ENCODE measurements at places on chromosomes 12 and 14.

- DNase-seq, result no peak
These were observed 11.5 kb downstream of the SLC38A2 start for GRCh38 chr12:46360908-46361666.

GRCh38 chr12:1936406-1937320 is 18.2 kb upstream of the CACNA2D4 start:
- DNase-seq, result peak; percentile 19

DNA sequence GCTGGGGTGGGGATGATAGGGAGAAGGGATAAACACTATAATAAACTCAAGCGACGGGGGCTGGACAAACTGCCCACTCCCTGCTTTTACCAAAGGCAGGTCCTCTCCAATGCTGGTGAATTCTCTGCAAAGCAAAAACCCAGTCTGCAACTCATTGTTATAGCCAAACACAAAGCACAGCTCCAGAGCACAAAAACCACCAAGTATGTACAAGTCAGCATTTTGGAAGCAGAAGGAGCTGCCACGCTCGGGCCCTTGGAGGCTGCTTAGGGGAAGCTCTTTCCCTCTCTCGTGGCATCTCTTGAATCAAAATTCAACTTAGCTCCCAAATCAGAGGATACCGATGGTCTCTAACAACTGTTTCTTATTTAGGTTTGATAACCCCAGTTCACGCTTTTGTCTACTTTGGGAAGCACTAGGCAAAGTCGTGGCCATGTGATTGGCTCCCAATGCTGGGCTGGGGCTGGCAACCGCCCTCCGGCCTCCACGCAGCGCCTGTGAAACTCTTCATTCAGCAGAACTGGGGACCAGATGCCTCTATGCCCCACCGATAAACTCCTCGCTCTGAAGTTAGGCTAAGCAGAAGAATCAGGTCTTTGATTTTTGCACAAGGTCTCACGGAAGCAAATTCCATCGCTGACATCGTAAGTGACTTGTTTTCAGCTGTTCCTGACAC is 158.5 kb upstream of the FOXN3 start:
- DNase-seq, result no peak

DNA sequence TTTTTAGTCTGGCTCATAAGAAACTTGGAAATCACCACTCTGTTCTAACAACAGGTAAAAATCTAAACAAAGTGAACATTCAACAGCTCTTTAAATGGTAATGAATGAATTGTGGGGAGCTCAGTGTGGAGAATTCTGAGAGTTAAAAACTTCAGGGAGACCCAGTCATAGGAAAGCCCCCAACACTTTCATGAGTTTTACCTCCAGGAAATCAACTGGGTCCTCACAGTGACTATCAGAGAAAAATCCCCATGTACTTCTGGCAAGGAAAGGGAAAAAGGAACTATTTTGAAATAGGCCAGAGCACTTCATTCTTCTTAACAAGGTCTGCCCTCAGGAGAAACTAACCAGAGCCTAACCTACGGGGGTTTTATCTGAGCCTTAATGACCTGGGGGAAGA is 134.7 kb downstream of the CMAS start:
- DNase-seq, result no peak

GRCh38 chr14:32408018-32408417 is 78.9 kb downstream of the AKAP6 start:
- DNase-seq, result no peak

- no peak for DNase-seq
These were observed 35.3 kb downstream of the ZC3H14 start for GRCh38 chr14:88598097-88598675.

DNA sequence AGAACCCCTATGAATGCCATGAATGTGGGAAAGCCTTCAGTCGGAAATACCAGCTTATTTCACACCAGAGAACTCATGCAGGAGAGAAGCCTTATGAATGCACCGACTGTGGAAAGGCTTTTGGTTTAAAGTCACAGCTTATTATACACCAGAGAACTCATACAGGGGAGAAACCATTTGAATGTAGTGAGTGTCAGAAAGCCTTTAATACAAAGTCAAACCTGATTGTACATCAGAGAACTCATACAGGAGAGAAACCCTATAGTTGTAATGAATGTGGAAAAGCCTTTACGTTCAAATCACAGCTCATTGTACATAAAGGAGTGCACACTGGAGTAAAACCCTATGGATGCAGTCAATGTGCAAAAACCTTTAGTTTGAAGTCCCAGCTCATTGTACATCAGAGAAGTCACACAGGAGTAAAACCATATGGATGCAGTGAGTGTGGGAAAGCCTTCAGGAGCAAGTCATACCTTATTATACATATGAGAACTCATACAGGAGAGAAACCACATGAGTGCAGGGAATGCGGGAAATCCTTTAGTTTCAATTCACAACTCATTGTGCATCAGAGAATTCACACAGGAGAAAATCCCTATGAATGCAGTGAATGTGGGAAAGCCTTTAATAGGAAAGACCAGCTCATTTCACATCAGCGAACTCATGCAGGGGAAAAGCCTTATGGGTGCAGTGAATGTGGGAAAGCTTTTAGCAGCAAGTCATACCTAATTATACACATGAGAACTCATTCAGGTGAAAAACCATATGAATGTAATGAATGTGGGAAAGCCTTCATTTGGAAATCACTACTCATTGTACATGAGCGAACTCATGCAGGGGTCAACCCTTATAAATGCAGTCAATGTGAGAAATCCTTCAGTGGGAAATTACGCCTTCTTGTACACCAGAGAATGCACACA is 22.3 kb downstream of the ZNF268 start:
- no peak for DNase-seq

- no peak for DNase-seq
These were observed 450.0 kb upstream of the FAR2 start for GRCh38 chr12:28699029-28699428.

GRCh38 chr12:64790166-64790565 is 31.0 kb upstream of the GNS start:
- DNase-seq, result no peak

DNA sequence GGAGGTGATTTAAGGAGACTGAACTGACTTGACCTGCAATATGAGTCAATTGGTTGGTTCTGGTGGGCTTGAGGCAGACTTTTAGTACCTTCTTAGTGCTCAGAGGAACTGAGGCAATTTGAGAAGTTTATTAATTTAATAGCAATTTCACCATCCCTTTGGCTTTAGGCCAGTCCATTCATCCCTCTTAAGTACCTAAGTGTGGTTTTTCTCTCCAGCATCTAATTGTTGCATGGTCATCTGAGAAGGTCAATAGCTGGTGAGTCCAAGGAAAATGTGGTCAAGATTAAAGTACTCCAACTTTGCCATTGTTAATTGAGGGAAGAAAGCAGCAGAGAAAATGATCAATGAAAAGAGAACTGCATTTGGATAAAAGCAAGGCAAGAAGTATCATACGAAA is 115.4 kb upstream of the DYRK2 start:
- DNase-seq, result no peak

GRCh38 chr12:583251-583869 is 79.9 kb downstream of the NINJ2 start:
- no peak for DNase-seq

All from H7 (cell line).